ENCODE measurements at places on chromosomes 13 and 19.

DNA sequence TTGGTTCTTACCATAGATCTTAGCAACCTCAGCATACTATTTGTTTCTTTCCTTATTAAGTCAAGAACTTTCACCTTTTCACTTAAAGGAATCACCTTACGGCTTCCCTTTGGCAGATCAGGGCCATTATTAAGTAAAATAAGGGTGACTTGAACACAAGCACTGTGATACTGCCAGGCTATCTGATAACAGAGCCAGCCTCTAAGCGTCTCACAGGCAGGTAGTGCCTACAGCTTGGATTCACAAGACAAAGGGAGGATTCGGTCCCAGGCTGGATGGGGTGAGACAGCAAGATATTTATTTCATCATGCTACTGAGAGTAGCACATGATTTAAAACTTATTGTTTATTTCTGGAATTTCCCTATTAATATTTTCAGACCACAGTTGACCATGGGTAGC, 218.6 kb downstream of the FOXO1 start:
- DNase-seq = no peak

DNA sequence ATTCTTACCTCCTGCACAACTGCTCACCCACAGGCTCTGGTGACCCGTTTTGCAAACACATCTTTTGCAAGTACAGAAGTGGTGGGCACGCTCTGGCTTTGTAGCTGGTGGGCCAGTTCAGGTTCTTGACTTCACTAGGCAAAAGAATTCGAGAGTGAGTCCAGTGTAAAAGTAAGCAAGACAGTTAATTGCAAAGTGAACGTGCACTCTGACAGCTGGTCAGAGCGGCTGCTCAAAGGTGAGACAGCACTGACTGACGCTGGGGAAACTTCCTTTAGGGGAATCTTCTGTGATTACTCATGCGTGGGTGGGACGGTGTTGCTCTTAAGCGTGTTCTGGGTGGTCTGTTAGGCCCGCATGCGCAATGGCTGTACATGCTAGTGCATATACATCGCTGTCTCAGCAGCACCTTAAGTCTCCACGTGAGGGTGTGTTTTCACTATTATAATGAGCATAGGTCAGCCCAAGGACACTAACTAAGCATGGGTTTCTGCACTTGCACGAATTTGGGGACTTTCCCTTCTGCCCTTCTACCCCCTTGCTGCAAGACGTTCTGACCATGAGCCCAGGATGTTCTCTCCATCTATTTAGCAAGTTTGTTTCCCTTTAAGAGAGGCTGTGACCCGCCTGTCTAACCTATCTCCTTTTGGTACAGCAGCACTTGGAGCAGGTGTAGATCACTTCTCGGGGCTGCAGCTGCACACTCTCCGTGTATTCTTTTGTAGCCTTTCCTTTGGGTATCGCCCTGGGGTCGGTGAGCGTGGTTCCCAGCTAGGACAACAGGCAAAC, 30.2 kb upstream of the CD33 start:
- no peak for DNase-seq

- peak; percentile 79 for DNase-seq
Measured at GRCh38 chr19:36605101-36605876, at the start of gene ZNF382. Gene ZNF382, plus strand, starts transcription at chr19:36605313. Its CDS starts 4,602 bp downstream, at chr19:36609915.

DNA sequence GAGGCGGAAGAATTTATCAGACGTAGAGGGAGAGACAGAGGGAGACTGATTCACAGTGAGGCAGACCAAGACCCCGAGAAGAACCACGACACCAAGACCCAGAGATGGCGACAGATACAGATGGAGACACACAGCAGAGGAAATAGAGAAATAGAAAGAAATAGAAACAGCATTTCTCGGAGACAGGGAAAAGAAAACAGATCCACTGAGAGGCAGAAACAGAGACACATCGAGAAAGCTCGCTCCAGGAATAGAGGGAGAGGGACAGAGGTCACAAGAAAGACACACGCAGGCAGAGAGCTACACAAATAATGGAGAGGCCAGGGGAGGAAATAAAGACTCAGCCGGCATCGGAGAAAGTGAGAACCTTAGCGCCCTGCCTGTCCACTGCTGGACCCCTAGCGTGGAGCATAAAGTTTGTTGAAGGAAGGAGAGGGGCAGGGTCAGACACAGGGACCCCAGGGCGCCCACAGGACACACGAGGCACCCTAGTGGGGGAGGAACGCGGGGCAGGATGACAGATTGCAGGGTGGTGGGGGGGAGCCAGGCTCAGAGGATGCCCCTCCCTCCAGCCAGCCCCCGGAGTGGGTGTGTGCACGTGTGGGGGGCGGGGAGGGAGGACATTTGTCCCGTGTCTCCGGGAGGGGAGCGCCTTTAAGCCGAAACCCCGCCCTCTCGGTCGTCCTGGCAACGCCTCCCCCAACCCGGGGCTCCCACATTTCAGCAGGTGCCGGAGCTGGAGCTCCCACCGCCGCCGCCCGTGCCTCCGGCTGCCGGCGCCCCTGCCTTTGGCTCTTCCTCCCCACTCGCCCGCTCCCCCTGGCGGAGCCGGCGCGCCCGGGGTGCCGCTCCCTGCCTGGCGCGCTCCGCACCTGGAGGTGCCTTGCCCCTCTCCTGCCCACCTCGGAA, at the start of gene PRKCG:
PRKCG (plus strand) TSS at position 716 of the 909 bp plus-strand sequence. CDS start 298 bp downstream, outside the sequence.
- DNase-seq = no peak

GRCh38 chr13:19836472-19836871, 27.0 kb downstream of the ZMYM5 start:
- no peak for DNase-seq

GRCh38 chr13:46172531-46172991, 9.4 kb downstream of the LCP1 start:
- DNase-seq = no peak

- no peak for DNase-seq
Measured at GRCh38 chr19:58511353-58512208, at the start of gene SLC27A5. Gene SLC27A5, minus strand, starts transcription at chr19:58511992. Its CDS starts 37 bp downstream, at chr19:58511955.

- no peak for DNase-seq
Measured at GRCh38 chr19:42325896-42326771, 699 bp downstream of the MEGF8 start.

- DNase-seq = no peak
Measured at GRCh38 chr13:100880166-100880565, 205.6 kb upstream of the TMTC4 start.

DNA sequence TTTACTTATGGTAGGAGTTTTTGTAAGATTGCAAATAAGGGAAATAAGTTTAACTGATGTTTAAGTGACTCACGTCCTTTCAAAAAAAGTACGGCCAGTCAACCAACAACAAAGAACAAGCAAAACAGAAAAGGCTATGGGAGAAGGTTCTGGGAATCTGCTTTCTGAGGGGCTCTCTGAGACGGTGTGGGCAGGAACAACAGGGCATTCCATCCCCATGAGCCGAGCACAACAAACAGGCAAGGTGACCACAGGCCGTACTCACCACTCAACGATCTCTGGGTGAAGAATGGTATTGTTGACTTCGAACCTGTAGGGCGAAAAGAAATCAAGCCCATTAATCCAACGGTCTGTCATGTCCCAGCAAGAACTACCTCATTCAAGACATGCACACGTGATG, 43.8 kb downstream of the PEPD start:
- DNase-seq = no peak

GRCh38 chr13:50069261-50069660, 54.0 kb downstream of the KCNRG start:
- no peak for DNase-seq

- DNase-seq = no peak
Measured at GRCh38 chr19:11624069-11624463, 26.8 kb downstream of the ZNF627 start.

Data from stimulated activated CD8-positive, alpha-beta memory T cell treated with anti-CD3 and anti-CD28 coated beads, Interleukin-4, amount 100 ng/mL, for 1 hour (primary cell).